Activated CD4-positive, alpha-beta T cell treated with anti-CD3 and anti-CD28 coated beads, Interleukin-2, amount 50 U/mL, for 24 hours (primary cell): ENCODE measurements at places on chromosomes 5 and 9.

DNA sequence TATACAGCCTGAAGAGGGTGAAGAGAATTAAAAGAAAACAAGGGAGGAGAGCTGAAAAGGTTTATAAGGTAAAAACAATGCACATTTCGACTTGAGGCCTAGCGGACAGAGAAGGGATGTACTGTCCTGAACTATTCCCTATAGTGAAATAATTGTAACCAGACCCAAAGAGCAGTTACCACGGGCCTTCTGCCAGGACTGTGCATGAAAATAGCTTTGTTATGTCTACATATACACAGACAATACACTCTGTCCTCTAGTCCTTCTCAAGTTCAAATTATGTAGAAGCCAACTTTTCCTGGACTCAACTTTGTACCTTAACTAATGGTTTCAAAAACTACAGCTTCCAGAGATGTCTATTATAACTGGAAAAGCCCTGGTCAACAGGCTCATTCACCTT lies 223.7 kb downstream of the PCSK5 start:
- DNase-seq: no peak

DNA sequence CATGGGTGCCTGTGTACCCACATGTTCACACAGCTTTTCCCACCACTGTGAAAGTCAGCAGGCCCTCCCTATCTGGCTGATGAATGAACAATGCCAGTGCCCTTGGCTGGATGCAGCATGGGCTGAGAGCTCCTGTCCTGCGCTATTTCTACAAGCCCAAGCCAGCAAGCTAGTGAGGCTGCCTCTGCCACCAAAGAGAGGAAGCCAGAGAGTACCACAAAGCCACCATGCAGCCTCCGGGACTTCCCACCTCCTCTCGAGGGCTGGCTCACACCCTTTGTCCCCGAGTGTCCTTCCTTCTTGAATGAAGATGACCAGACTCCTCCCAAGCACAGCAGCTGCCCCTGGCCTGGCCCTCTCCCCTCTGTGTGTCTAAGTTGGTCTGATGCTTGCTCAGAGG lies 76.5 kb downstream of the SH3PXD2B start:
- DNase-seq: no peak

DNA sequence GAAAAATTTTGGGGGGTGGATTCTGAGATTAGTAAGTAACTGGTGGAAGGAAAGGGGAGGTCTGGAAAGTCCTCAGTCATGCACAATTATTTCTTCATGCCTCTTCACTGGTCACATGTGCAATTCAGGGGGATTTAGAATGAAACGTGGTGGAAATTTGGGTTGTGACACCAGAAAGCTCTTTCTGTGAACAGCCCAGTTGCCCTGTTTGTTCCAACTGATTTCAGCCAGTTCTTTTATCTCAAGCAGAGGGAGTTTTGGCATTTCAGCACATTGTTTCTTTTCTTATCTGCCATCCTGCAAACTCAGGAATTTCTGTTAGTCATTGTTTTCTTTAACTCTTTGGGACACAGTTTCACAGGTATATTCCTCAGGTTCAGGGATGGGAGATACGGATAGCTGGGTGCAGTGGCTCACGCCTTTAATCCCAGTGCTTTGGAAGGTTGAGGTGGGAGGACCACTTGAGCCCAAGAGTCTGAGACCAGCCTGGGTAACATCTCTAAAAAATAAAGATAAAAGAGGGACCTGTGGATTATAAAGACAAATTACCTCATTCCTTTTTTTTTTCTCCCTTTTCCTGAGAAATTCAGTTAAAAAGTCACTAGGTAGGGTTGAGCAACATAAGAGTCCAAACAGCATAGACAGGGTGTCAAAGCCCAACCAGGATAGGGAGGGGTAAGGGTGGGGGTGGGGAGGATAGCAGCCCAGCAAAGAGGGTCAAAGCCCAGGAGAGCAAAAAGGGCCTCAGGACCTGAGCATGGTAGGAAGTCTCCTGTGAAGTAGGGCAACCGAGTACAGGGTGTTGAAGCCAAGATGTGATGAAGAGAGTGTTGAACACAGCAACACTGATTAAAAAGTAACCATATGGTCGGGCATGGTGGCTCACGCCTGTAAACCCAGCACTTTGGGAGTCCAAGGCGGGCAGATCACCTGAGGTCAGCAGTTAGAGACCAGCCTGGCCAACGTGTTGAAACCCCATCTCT lies 5.4 kb upstream of the B4GALT1 start:
- no peak for DNase-seq

DNA sequence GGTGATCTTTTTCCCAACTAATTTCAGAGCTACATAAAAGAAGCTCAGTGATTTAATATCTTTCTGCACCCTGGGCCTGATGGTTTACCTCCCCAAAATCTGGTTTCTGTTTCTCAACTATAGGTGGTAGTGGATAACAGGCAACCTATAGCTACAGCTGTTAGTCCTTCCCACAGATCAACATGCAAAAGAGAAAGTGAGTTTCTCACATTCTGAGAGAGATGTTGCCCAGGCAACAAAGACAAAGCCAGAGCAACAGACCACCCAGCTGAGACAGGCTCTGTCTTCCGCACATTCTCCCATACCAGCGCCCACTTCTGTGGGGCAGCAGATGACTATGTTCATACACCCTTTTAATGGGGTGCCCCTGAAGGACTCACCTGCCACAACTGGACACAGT lies 40.7 kb upstream of the PPP2R2B start:
- no peak for DNase-seq

DNA sequence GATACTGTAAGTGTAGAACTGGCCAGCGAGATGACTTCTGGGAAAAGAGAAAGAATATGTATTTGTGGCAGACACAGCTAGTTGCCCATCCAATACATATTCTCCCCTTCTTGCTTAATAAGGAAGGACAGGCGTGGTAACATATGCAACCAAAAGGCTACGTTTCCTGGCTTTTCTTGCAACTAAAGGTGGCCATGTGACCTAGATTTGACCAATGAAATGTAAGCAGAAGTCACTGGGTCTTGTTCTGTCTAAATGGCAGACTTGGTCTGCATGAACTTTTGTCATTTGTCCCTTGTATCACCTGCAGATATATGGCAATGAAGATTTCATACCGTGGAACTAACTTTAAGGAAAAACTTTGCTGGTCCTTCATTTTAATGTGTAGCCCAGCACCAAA lies 183.8 kb downstream of the CDH12 start:
- DNase-seq: no peak

DNA sequence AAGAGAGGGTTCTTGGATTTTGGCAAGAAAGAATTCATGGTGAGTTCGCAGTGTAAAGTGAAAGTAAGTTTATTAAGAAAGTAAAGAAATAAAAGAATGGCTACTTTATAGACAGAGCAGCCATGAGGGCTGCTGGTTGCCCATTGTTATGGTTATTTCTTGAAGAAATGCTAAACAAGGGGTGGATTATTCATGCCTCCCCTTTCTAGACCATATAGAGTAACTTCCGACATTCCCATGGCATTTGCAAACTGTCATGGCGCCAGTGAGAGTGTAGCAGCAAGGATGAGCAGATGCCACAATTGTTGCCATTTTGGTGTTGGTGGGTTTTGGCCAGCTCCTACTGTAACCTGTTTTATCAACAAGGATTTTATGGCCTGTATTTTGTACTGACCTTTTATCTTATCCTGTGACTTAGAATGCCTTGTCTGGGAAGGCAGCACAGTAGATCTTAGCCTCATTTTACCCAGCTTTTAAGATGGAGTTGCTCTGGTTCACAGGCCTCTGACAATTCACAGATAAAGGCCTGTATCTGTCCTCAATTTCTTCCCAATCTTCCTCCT lies 1026.1 kb upstream of the DMAC1 start:
- no peak for DNase-seq

GRCh38 chr9:95211028-95211427 lies 106.5 kb downstream of the FANCC start:
- DNase-seq: no peak

- no peak for DNase-seq
These were observed 65.0 kb downstream of the C9orf152 start for GRCh38 chr9:110142868-110143481.

- no peak for DNase-seq
These were observed 63.8 kb downstream of the ANGPTL2 start for GRCh38 chr9:127058645-127059021.

GRCh38 chr9:98484162-98484561 lies 224.6 kb downstream of the GABBR2 start:
- DNase-seq: no peak

- DNase-seq: no peak
These were observed 607.4 kb upstream of the ADAMTS16 start for GRCh38 chr5:4532705-4533080.

GRCh38 chr9:99947395-99947794 lies 40.9 kb downstream of the STX17 start:
- DNase-seq: no peak

GRCh38 chr9:97425336-97425972 lies 13.6 kb downstream of the TDRD7 start:
- DNase-seq: no peak

DNA sequence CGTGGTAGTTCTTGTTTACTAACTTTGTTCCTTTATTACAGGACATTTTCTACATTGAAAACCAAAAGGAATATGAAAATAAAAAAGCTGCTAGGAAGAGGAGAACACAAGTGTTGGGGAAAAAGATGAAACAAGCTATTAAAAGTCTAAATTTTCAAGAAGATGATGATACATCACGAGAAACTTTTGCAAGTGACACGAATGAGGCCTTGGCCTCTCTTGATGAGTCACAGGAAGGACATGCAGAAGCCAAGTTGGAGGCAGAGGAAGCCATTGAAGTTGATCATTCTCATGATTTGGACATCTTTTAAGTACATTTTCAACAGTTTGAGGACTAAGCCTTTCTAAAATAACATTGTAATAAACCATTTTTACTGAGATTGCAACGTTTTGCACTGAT lies 23.8 kb downstream of the PHAX start:
- no peak for DNase-seq

DNA sequence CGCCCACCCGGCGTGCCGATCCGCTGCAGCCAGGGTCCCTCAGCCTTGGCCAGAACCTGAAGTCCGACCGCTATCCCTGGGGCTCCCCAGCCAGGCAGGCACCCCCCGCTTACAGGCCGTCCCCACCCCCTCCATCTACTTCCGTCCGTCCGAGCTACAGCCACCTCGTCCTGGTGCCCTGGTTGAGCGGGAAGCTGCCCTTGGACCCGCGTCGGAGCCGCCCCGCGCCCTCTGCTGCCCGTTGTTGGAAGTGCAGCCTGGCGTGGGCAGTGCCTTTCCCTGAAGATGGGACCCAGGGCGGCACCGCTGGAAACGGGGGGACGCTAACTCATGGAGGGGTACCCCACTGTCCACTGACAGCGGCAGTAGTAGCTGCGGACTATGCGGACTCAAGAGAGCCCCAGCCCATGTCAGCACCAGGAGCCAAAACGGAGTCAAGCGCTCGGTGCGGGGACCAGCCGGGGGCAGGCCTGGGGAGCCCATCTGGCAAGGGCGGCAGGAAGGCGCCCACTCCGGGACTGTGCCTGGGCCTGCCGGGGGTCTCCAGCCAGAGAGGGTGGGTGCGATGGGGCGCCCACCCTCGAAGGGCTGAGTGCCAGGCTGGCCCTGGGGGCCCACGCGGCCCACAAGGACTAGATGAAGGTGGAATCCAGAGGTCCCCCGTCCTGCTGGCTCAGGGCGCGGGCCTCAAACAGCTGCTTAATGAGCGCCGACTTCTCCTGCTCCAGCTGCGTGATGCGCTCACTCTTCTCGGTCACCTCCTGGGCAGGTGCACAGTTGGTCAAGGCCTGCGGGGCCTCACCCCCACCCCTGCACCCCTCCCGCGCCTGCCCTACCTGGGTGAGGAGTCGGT lies 6.1 kb downstream of the SAPCD2 start:
- peak; percentile 57 for DNase-seq

DNA sequence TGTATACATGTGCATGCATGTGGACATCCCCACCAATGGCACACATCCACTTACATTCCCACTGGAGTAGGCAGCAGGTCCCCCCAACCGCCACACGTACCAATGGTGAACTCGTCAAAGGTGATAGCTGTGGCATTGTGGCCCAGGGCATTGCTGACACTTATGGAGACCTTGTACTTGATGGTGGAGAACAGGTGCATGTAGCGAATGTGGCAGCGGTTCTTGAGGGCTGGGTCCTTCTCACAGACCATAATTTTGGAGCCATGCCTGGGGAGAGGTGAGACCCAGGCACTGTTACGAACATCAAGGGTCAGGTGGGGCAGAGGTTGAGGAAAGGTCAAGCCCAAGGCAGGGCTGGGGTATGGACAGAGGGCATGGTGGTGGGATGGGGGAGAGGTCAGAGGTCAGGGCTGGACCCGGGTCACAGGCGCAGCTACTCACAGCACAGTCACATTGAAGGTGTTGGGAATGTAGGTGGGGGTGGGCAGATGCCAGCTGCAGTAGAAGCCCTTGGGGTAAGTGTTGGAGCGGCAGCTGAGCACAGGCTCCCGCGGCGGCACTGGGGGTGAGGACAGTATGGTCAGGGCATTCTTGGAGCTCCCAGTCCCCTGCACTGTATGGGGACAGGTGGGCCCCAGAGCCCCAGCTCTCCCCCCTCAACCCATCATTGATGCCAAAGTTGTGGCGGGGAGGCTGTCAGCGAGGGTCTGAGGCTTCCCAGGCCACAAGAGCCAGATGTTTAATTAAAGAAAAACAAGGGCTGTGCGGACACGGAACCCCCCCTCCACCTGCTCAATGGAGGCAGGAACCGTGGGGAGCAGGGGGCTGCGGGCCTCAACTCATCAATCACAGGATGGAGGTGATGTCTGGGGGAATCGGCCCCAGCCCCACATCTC lies 31.9 kb downstream of the CNTFR start:
- DNase-seq: no peak

- DNase-seq: no peak
These were observed 39.8 kb upstream of the DAP start for GRCh38 chr5:10800852-10801251.

- no peak for DNase-seq
These were observed 15.5 kb downstream of the RMI1 start for GRCh38 chr9:83996126-83996525.

DNA sequence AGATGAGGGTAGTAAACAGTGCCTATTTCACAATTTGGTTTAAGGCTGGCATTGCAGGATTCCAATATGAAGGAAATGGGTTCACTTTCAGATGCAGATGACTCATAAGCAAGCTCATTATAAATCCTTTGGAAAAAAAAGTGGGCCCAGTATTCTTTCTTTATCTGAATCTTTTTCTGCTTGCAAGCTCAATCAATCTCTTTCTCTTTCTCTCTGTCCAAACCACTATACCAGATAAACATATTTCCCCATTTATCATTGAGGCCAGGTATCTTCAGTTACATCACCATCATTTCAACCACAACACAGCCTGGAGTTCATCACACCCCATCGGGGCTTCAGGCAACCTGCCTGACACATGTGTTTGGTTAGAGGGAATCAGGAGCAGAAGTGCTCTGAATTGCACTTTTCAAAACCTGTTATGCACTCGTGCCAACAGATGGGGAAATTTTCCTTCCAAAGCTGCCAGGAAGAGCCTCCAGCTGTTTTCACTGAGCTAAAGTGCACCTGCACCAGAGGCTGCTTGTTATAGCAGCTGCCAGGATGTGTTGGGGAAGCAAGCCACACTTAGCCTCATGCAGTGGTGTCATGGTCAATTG lies 30.0 kb upstream of the MAMDC2 start:
- no peak for DNase-seq

- DNase-seq: no peak
These were observed 95.0 kb downstream of the DROSHA start for GRCh38 chr5:31436851-31437250.

GRCh38 chr5:23461576-23461975 lies 45.8 kb upstream of the PRDM9 start:
- no peak for DNase-seq
